EL (cell line): ENCODE measurements at places on chromosomes 7 and 10.

- no peak for DNase-seq
Measured at GRCh38 chr10:126519992-126520391, 131.7 kb upstream of the ADAM12 start.

DNA sequence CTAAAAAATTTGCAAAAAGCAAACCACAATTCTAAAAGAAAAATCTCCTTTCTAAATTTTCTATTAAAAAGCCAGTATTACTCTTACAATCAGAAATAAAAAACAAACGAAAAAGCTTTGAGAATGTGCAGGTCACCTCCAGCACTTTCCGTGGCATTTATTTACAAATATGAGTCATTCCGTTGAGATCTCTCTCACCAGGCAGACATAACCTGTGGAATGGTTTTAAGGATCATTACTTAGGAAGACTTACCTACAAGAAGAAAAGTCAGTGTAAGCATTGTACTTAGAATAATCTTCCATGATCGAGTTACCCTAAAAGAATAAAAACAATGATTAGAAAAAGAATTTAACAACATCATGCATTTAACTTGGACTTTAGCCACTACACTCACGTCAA lies 3.3 kb downstream of the SUN3 start:
- DNase-seq: no peak

- DNase-seq: no peak
Measured at GRCh38 chr10:100138921-100139496, 46.8 kb downstream of the ERLIN1 start.

DNA sequence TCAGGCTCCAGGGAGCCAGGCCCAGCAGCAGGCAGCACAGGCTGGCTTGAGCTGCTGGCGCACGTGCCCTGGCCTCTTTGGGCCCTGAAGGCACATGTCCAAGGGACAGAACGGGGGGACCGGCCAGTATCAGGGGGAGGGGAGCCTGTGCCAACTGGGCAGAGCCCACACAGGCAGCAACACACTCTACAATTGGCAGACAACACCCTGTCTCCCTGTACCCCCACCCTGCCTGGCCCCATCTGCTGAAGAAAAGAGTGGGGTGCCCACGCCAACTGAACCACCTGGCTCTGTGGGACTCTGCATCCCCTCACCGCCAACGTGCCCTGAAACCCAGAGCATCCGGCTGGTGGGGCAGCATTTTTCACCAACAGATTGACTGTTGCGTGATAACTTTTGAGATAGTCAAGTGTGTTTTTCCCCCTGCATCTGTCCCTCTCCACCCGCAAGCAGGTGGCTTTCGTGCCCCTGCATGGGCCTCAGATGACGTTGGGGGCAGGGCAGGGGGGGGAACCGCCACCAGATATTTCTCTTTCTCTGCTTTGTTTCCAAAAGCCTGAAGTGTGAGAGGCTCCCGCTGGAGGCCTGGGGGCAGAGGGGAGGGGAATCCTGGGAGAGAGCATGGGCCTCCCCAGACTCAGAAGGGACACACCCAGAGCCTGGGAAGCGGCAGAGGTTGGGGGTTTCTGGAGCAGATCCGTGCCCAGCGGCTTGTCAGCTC lies 21.8 kb downstream of the SLIT1 start:
- DNase-seq: no peak

DNA sequence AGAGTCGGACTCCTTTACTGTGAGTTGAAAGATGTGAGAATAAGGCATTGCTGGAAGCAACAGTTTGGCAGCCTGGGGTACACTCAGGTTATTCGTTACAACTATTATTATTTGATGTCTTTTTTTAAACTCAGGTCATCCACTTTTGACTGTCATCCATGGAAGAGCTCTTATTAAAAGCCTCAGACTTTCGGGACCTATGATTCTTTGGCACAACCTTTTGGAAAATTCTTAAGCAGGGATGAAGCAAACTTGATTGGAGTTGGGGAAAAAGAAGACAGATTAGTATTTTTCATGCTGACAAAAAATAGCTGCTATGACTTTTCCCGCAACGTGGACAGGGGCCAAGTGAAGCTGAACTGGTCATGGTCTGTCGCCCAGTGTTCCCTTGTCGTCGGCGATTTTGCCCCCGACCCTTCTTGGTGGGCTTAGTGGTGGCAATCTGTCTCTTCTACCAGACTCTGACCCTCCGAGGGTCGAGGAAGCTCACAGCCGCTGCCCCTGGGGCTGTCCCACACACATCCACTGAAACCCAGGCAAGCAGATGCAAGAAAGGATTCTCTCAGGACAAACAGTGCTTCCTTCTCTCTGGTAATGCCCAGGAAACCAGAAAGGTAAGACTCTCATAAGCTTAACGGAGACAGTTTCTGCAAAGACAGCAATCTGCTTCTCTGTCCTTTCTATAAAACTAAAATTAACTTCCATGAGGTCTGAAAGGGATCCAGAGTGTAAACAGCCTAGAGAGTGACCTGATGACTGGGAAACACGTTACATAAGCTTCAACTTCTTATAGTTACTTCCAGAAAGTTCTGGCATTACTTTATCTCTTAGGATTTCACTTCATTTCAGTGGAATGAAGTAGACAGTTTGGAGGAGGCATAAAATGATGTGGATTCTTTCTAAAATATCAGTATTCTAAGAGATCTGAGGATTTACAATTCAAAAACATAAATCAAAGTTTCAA lies 1.0 kb downstream of the CPED1 start:
- peak; percentile 29 for DNase-seq

- DNase-seq: peak; percentile 92
Measured at GRCh38 chr10:91185239-91185875, 35.1 kb upstream of the PCGF5 start.

DNA sequence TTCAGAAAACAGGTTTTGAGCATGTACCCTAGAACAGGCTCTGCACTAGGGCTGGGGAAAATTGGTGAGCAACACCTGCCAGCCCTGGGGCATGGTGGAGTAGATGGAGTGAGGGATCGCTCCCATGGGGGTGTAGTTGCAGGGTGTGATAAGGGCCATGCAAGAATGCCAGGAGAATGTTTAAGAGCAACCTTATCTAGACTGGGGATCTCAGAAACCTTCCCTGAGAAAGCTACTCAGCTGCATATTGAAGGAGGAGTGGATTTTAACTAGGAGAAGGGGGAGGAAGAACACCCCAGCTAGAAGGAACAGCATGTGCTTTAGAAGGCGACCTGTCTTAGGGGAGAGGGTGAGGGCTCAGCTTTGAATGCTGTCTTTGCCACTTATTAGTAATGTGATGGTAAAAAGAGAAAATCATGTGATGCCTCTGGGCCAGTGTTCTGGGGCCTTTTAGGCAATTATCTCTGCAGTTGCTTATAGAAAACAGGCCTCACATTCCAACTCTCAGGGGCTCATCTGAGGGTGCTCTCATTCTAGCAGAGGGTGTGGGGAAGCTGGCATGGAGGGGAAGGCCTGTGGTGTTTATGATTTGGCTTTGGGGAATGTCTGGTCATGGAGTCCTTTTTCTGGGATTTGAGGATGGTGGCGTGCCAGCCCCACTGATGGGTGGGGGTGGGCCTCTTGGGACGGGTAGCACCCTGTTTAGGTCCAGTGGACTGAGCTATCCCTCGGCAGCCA lies 225.4 kb downstream of the BMPER start:
- DNase-seq: peak; percentile 16

DNA sequence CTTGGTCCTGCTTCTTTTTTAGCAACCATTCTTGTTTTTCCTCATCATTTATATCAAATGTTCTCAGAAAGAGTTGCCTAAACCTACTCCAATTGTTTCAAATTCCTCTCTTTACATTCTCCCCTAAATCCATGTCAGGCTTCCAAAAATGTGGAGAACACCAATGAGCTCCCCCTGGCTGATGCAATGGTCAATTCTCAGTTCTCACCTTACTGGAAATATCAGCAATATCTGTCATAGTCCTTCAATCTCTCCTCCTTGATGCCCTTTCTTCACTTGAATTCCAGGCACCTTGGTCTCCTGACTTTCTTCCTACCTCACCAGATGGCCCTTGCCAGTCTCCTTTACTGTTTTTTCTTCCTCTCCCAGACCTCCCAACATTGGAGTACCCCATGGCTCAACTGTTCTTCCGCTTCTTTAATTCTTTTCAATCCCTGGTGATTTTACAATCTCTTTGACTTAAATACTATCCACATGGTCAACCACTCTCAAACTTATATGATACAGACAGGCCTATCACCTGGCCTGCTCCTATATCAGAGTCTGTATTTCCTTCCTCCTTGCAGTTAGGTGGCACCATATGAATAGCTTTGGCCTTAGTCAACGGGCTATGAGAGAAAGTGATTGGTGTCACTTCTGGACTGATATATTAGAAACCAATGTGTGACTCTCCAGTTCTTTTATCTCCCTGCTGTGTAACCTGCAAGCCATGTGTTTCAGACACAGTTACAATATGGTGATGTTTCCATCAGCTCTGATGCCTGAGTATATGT lies 47.4 kb upstream of the CAV2 start:
- no peak for DNase-seq

GRCh38 chr10:88835096-88835909 lies 16.3 kb downstream of the ANKRD22 start:
- peak; percentile 85 for DNase-seq

DNA sequence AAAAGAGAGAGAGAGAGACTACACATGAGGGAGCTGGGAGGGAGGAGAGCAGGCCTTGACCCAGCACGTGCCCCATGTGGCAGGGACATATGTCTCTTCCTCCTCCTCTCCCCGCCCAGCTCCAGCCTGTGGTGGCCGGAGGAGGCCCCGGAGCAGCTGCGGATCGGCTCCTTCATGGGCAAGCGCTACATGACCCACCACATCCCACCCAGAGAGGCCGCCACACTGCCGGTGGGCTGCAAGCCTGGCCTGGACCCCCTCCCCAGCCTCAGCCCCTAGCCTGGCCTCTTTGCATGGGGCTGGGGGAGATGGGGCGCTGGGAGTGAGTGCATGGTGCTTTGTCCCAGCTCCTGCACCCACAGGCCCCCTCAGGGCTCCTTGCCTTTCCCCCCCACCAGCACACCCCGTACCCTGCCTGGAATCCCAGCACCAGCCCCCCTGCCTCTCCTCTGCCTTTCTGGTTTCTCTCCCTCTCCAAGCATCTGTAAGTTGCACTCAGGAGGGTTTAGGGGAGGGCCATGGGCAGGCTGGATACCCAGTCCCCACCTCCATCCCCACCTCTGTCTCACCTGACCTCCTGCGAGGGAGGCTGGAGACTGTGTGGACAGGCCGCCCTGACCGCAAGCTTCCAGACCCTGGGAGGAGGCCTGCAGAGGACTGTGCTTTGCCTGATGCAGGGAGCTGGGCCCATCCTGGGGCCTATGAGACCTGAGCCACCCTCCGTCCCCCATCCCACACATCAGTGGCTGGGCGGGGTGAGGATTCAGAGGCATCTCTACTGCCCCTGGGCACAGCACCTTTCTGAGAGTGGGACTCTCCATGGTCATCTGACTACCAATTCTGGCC lies 4.8 kb downstream of the UPK3B start:
- DNase-seq: no peak

DNA sequence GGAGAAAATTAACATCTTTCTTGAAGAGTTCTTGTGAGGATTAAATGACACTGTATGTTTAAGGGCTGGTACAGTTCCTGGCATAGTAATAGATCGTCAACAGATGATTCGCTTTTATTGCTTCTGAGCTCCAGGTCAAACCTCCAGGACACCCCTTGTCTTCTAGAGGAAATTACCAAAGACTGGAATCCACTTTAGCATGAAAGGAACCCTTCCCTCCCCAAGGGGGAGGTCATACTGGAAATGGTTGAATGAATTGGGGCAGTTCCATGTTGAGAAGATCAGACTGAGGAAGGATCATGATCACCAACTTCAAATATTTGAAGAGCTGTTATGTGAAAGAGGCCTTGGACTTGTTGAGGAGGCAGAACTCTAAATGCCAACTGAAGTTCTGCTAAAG lies 8.9 kb downstream of the NFE2L3 start:
- DNase-seq: peak; percentile 7

- no peak for DNase-seq
Measured at GRCh38 chr10:68423522-68423921, 16.4 kb upstream of the RUFY2 start.

DNA sequence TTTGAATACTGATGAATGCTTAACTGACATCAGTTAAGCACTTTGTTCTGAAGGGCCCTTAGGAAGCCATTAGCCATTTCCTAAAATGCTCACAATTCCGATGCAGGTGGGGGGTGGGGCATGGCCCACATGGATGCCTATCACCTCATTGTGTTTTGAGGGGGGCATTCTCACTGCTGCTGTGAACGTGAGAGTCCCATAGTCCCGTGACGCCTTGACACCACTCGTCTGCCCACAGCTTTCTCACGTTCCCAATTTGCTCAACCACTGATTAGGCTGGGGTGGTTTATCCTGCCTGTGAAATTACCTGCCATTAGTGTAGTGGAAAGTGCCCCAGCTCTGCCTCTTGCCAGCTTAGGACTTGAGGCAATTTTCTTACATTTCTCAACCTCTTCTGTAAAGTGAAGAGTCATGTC lies 31.9 kb downstream of the DUSP5 start:
- DNase-seq: no peak

GRCh38 chr7:33750177-33750576 lies 155.2 kb upstream of the BMPER start:
- DNase-seq: peak; percentile 64
